ENCODE measurements at places on chromosomes 1 and 21. TPM values are rescaled to one million over a fixed set of nuclear protein-coding genes. Genes with fewer than 3 reads are reported as not detected.

The INAVA gene
- total RNA-seq: 13.0 TPM

The SEMA4A gene
- total RNA-seq: 28.9 TPM

The SMIM1 gene
- total RNA-seq: 16.1 TPM

The TAF12 gene
- total RNA-seq: 24.1 TPM

- H3K27me3 ChIP-seq: no peaks in the 10 kb centered on the region
- H3K4me3 ChIP-seq: no peak overlapping the region
- no peaks in the 10 kb centered on the region for H3K36me3 ChIP-seq
Measured at GRCh38 chr1:226956942-226957713, 17.0 kb downstream of the COQ8A start.

DNA sequence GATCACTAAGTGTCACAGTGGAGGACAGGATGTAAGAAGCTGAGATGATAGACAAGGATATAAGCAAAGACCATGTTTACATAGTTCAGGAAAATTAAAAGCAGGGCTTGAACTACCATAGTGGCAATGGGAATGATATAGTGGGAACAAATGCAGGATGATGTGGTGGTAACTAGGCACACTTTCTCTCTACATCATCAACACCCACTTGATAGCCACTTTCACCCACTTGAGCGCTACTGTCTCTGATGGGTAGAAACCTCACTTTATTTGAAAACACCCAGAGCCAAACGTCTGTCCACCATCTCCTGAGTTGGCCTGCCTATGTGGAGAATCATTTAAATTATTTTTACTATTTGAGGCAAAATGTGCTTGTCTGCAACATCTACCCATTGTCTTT is 305.0 kb upstream of the ST6GALNAC5 start:
- no peak overlapping the region for H3K4me3 ChIP-seq
- no peaks in the 10 kb centered on the region for H3K27me3 ChIP-seq
- H3K4me1 ChIP-seq: no peaks in the 10 kb centered on the region

GRCh38 chr1:221025956-221026355 is 146.7 kb downstream of the HLX start:
- DNase-seq: no peak
- H3K4me1 ChIP-seq: no peaks in the 10 kb centered on the region
- H3K4me3 ChIP-seq: no peak overlapping the region

- H3K4me1 ChIP-seq: no peaks in the 10 kb centered on the region
- H3K27me3 ChIP-seq: no peaks in the 10 kb centered on the region
- DNase-seq: no peak
Measured at GRCh38 chr1:86104606-86105532, 51.7 kb downstream of the COL24A1 start.
